HT1080 (cell line): ENCODE measurements at places on chromosomes 13 and 19. TPM values are rescaled to one million over a fixed set of nuclear protein-coding genes. Genes with fewer than 3 reads are reported as not detected.
A peak's percentile ranks its signal among the peaks of the same experiment; 100 is the strongest.

DNA sequence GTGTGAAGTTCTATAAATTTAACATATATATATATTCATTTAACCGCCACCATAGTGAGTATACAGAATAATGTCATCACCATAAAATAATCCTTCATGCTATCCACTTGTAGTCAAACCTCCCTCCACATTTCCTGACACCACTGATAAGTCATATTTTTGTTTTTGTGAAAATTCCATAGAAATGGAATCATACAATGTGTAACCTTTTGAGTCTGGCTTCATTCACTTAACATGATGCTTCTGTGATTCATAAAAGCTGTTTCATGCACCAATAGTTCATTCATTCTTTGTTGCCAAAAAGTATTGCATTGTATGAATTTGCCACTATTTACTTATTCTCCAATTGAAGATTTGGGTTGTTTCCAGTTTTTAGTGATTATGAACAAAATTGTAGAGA is 497.5 kb upstream of the PCDH20 start:
- DNase-seq = peak; percentile 15

Gene DNM2
- total RNA-seq = 54.9 and 68.0 TPM in 2 replicates

Gene BRCA2
- 8.0 and 10.1 TPM in 2 replicates for total RNA-seq

Gene NALCN
- total RNA-seq = 3.1 and 3.3 TPM in 2 replicates

Gene C19orf53
- 382 and 486 TPM in 2 replicates for total RNA-seq

- DNase-seq = no peak
These were observed 10.4 kb downstream of the KL start for GRCh38 chr13:33026489-33027152.

DNA sequence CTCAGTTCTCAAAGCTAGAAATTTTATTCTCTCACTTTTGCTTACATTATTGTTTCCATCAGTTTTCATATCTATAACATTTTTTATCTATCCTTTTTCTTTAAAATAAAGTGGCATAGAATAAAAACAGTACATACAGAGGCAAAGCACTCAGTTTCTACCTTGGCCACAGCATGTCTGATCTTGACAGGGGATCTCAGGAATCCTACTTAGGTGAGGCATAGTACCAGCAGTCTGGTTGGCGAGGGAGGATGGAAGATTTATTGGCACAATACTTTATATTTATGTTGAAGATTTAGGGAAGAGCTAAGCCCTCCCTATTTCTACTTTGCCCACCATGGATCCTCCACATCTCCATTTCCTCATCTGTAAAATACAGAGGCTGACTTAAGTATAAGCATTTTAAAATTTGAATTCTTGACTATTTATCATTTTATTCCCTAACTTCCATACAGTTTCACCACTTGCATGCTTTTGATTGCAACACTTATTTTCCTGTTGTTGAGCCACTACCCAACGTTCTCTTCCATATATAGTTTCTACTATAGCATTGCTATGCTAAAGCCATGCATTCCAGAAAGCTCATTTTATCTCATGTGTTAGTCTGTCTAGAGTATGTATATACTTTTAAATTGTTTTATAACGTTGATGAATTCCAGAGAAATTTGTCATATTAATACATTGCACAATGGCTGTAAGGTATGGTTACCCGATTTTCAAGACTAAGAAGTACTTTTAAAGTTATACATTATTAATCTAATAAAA is 506.7 kb downstream of the KCTD12 start:
- DNase-seq = no peak

DNA sequence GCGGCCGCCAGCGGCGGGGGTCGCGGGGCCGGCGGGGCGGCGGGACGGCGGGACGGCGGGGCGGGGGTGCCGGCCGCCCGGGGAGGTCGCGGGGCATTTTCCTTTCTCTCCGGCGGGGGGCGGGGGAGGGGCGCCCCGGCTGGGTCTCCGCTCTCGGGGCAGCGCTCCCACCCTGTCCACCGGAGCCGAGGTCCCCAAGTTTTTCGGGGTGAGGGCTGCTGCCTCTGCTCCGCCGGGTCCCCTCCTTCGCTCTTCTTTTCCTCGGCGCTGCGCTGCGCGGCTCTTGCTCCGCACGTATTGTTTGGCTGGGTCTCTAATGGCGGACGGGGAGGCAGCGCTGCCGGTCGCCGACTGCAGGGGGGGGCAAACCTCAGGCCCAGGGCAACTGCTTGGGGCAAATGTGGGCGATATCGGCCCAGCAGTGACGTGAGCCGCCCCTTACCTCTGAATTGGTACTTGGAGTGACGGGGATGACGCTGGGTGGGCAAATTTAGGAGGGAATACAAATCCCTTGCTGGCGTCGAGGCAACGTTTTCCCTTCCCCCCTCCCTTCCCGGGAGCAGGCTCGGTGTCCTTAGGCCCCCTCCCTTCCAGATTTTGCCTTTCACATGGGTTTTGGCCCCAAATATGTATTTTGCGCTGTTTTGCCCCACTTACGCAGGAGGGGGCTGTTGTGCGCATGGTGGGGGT is 759 bp downstream of the ZMYM2 start:
- peak; percentile 38 for DNase-seq

DNA sequence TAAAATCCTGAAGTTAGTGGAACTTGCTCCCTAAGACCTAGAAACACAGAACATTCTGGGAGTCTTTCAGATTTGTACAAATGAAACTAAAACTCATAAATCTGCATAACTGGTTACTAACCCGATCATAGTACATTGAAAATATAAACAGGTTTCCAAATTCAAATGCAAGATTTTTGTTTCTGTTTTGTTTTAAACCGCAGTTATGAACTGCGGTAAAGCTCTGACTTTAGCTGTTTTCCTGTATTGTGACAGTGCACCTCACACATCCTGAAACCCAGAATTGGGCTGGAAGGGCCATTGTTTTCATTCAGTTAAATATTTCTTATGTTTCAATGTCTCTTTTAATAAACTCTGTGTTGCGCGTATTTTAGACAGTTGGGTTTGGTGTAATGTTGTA is 204.7 kb downstream of the SHISA2 start:
- DNase-seq = no peak

Gene SIGLEC8
- total RNA-seq = not detected in 2 replicates

- no peak for DNase-seq
These were observed 10.9 kb upstream of the VWA8 start for GRCh38 chr13:41971848-41972247.

DNA sequence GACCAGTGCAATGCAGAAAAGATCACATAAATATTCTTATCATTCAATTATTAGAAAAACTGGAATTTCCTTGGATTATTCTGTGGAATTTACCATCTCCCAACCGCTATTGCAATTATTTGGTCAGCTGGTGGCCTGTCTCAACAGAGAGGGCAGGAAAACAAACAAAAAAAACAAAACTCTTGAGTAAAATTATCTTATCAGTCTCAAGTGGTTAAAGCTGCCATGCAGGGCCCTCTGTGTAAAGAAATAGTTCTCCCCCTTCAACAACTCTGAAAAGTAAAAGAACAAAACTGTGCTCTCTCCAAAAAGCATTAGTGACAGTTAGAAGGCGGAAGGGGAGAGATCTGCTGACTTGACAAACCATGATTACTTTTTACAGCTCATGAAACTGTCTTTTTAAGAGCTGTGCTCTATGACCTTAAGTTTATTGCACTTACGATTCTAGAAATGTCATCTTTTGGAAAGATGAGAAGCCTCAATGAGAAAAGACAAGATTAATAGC is 152.3 kb downstream of the DLEU7 start:
- no peak for DNase-seq

DNA sequence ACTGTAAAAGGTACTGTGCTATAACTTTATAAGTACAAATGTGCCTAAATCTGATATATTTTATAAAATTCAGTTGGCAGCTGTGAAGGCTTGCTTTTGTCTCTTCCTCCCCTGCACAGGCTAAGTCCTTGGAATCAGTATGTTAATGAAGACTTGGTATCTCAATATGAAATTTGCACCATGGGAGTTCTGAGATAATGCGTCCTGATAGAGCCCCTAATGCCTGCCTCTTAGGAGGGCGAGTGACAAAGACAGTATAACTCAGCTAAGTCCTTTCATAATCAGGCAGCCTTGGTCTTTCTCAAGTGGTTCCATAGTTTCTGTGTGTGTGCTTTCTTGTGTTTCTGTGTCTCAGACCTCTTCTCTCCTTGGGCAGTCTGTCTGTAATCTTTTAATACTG is 14.7 kb downstream of the LRCH1 start:
- no peak for DNase-seq

- peak; percentile 87 for DNase-seq
These were observed 113.8 kb downstream of the TBC1D4 start for GRCh38 chr13:75368167-75368566.

- DNase-seq = no peak
These were observed 307.4 kb downstream of the DIAPH3 start for GRCh38 chr13:59856281-59856810.

DNA sequence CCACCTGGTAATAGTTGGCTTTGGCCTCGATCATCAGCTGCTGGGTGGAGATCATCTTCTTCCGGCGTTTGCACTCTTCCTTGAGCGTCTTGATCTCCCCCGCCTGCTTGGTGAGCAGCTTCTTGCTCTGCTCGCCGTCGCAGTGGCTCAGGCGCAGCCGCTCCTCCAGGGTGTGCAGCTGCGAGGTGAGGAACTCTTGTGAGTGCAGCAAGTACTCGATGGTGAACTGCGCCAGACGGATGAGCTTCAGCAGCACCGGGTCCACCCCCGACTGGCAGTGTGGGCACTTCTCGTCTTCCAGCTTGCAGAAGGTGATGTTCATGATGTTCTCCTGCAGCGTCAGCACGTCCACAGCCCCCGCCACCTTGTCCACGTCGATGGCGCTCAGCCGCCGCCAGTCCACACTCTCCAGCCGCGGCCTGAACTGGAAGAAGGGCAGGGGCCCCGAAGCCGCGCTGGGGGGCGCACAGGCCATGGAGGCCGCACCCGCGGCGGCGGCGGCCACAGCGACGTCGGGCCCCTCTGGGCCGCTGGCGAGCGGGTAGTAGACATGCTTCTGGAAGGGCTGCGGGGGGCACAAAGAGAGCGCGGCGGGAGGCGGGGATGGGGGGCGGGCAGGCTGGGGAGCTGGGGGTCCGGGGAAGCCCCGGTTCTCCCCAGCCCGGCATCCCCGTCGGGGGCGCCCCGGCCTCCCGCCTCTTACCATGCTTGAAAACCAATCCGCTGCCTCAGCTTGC is 3.0 kb downstream of the DZIP1 start:
- no peak for DNase-seq

GRCh38 chr13:75021151-75021550 is 460.8 kb downstream of the TBC1D4 start:
- DNase-seq = no peak

- DNase-seq = peak; percentile 14
These were observed 1.7 kb downstream of the MYO1F start for GRCh38 chr19:8575467-8575997.

- DNase-seq = no peak
These were observed 55.3 kb upstream of the TEX29 start for GRCh38 chr13:111265006-111265700.

DNA sequence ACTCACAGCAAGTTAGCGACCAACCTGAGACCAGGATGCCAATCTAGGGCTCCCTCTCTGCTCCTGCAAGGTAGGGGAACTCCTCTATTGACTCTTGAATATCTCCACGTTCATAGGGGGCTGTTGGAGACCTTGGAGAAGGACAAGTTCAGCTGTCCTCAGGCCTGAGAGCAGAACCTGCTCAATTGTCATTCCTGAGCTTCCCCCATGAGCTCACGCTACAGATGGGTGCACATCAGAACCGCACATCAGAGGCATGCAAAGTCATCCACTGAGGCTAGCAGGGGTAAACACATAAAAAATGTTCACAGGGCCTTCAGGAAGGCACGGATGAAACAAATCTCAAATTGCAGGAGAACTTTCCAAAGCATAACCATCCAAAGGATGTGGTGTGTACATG is 168.8 kb upstream of the ZNF507 start:
- no peak for DNase-seq

Gene KLK12
- total RNA-seq = not detected in 2 replicates

GRCh38 chr19:7888145-7888825 is at the start of gene LRRC8E:
Gene LRRC8E (plus strand): TSS chr19:7888510. CDS start chr19:7895604, 7,094 bp downstream.
- peak; percentile 63 for DNase-seq

GRCh38 chr13:26587251-26587650 is 29.8 kb downstream of the WASF3 start:
- no peak for DNase-seq

- DNase-seq = no peak
These were observed 36.0 kb downstream of the BRD4 start for GRCh38 chr19:15296353-15296752.

Gene UBAC2
- total RNA-seq = 50.4 and 52.4 TPM in 2 replicates

DNA sequence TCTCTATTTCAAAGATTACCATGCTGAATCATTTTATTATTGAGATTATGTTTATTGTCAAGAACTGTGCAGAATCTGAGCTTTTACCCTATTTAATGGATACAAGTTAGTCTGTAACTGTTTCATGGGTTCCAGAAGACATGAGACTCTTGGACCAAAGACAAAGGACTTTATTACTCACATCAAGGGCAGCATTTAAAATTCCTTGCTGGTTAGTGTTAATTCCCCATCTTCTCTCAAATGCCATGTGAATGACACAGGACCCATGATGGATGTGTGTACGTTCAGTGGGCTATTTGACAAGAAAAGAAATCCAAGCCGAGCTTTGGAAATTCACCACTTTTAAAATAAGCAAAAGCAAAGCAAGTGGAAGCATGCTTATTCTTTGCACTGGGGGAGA is 139.9 kb downstream of the PCDH20 start:
- no peak for DNase-seq

Gene TMEM59L
- total RNA-seq = 0.61 and 1.1 TPM in 2 replicates

DNA sequence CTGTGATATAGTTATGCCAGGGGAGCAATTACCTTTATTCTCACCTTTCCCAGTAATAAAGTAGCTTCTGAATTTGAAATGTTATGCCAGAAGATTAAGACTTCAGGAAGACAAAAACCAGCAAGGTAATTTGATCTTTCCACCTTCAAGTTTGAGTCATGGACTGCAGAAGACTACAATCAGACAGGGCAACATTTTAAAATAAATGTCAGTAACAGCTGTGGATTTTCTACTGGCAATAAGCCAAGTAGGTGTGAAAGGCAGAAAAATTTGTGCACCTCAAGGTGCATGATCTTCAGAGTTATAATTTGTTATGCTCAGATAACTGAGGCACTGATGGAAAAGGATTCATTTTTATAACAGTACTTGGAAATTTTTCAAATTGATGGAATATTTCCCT is 54.9 kb downstream of the SLITRK1 start:
- DNase-seq = peak; percentile 8

DNA sequence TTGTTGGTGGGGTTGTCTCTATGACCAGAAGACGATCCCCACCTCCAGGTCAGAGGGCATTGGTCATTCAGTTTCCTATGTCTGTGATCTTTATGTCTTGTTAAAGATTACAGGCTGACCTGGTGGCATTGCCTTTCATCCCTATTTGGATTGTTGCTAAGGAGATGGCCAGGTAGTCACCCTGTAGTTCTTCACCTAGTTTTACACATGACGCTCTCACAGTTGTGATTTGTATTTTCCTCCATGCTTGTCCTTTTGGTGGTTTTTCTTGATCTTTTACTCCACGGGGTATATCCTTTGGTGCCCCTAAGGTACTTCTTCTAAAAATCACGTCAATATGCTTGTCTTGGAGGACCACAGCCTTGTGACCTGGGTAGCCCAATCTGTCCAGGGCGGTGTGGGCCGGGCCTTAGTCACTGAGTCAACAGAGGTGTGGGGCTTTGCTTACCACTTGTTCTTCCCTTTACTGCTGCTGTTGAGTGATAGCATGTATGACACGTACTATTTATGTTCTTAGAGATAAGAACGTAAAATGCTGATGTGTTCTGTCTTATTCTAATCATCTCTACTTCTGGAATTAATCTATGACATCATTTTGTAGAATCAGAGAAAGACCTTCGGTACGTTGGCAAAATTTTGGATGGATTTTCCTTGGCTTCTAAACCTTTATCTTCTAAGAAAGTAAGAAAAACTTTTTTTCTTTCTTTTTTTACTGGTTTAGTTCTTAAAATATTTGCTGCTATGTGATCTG is 20.1 kb downstream of the GPATCH1 start:
- no peak for DNase-seq

Gene ATP4A
- not detected in 2 replicates for total RNA-seq

Gene GARIN5A
- 0.17 and 0.37 TPM in 2 replicates for total RNA-seq

GRCh38 chr13:112812306-112813055 is 122.6 kb downstream of the ATP11A start:
- DNase-seq = no peak
